ENCODE measurements at places on chromosomes 6 and 20.

DNA sequence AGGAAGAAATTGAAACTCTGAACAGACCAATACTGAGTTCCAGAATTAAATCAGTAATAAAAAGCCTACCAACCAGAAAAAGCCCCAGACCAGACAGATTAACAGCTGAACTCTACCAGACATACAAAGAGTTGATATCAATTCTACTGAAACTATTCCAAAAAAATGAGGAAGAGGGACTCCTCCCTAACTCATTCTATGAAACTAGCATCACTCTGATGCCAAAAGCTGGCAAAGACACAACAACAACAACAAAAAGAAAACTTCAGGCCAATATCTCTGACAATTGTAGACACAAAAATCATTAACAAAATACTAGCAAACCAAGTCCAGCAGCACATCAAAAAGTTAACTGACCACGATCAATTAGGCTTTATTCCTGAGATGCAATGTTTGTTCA is 246.0 kb upstream of the RUNX2 start:
- DNase-seq: no peak

GRCh38 chr20:62191781-62192559 is 9.1 kb downstream of the MTG2 start:
- DNase-seq: no peak

DNA sequence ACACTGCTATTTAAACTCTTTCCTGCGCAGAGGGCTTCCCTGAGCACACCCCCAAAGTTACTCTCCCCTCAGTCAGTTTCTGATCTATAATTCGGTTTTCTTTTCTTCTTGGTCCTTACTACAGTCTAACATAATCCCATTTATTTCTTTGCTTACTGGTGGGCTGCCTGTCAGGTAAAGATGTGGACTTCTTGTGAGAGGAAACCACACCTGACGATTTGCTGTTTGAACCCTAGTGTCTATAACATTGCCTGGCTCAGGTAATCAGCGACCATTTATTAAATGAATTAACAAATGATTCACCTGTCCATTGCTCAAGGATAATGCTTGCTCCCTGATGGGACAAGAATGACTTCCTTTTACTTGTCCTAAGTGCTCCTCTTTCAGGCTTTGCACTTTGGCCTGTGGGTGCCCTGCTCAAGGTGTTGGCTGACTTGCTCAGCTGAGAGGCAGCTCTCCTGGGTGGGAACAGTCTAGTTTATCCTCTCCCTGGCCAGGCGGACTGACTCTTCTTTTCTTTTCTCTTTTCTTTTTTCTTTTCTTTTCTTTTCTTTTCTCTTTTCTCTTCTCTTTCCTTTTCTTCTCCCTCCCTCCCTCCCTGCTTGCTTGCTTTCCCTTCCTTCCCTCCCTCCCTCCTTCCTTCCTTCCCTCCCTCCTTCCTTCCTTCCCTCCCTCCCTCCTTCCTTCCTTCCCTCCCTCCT is 233.1 kb downstream of the BCAS1 start:
- no peak for DNase-seq

GRCh38 chr20:39751557-39752137 is 789.5 kb downstream of the DHX35 start:
- DNase-seq: no peak

GRCh38 chr6:105452924-105453756 is 50.3 kb upstream of the PREP start:
- peak; percentile 1 for DNase-seq

DNA sequence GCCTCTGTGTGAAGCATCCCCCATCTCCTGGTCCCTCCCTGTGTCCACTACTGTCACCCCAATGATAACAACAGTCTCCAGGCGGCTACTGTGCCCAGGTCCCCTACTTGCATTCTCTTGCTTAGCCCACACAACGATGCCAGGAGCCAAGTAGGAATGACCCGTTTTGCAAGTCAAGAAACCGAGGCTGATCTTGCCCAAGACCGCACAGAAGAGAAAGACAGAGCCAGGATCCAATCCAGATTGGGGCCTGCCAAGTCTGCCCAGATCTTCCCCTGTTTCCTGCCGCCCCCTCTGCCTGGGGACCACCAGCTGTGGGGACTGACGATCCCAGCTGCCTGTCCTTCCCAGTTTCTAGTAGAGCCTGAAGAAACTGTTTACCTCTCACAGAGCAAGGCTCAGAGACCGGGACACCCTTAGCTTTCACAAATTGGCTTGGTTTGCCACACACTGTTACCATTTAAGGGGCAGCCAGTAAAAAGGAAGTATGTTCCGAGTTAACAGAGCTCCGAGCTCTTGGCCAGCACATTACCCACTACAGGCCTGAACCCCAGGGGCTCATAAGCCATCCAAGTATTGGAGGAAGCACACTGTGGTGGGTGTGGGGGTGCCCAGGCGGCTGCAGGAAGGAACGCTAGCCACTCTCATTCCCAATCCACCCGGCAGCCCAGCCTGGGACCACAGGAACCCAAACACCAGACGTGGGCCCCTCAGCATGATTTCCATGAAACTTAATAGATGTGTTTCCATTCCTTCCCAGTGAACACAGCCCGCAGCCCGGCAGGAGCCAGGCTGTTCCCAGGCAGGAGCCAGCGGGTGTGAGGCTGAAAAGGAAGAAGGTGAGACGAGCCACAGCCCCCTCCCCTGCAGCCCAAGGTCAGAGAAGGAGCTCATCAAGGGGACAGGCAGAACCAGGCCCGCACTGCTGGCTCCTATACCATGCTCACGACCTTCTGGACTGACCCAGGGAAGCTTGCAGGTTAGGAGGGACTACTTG is 7.9 kb downstream of the KIAA1755 start:
- DNase-seq: no peak

- DNase-seq: no peak
These were observed 87.4 kb downstream of the TMEM200A start for GRCh38 chr6:130453230-130453629.

DNA sequence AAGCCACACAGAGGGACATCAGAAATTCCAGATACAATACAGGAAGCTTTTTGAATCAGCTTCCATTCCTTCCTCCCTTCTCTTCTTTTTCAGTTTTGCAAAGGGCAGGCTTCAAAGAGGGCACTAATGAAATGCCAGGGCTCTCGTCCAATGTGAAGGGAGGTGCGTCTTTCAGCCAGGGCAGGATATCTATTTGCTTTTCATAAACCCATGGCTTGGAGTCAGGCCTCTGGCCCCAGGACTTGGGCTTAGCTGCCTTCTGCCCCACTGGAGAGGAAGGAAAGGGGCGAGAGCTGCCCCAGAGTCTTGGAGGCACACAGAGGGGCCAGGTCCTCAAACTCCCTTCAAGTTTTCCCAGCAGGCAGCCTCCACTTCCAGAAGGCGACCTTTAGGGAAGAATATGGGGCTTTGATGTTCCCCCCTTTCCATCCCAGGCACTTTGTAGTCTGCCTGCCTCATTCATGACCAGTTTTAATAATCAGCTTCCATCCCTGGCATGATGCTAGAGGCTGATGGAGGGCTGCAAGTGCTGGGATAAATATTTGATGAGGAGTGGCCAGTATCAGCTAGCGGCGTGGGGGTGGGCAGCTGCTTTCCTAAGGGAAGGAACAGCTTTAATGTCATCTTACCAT is 234.8 kb downstream of the NRN1 start:
- DNase-seq: no peak

DNA sequence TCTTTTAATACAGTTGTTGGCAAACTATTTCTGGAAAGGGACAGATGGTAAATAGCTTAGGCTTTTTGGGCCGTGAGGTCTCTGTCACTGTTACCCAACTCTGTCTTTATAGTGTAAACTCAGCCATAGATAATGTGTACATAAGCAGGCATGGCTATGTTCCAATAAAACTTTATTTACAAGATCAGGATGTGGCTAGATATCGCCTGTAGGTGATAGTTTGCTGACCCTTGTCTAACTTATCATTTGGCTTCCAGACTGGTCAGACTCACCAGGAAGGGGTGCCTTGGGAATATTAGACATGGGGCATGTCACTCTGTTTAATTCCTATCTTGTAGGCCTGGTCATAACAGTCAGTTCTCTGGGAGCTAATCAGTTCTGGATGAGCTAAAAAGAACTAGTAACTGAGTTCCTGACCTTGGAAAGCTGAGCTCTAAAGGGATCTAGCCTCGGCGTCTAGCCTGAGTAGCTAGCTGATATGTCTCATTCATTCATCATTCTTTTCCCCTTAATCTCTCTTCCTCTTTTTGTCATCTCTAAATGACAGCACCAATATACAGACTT is 163.6 kb downstream of the SLC16A10 start:
- DNase-seq: no peak

DNA sequence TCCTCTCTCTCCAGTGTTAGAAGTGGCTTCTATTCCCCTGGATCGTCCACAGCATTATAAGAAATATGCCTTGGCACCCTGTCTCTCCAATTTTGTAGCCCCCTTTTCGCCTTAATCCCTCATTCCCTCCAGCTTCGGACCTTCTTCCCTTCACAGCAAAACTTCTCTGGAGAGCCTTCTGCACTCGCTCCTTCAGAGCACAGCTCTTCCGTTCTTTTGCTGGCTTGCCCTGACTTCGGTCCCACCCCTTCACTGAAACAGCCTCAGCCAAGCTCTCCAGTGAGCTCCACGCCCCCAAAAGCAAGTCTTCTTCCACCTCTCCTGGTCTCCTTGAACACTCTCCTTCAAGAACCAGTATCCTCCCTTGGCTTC is 134.7 kb upstream of the RNF24 start:
- no peak for DNase-seq

GRCh38 chr6:44664716-44665115 is 277.2 kb downstream of the CDC5L start:
- DNase-seq: no peak

DNA sequence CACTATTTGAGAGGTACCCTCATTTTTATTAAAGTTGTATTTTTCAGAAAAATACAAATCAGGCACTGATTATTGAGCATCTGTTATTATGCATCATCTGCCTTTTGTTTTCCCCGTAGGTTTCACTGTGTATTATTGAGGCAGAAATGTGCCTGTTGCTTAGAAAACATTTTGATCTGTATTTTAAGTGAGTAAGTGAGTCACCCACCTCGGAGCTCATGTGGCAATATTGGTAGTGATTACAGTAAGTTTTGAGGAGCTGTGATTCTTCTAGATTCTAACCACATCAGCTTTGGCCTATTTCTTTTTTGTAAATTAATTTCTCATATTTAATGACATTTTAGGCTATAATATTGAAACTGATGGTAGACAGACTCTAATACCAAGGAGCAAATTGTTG is 59.6 kb upstream of the LAMP5 start:
- DNase-seq: no peak

GRCh38 chr20:14790190-14790589 is 452.8 kb upstream of the FLRT3 start:
- DNase-seq: no peak

- DNase-seq: no peak
These were observed 1.4 kb upstream of the PPP1R18 start for GRCh38 chr6:30687659-30688431.

- no peak for DNase-seq
These were observed 160.1 kb downstream of the DLL1 start for GRCh38 chr6:170130771-170131241.

All from stimulated activated CD4-positive, alpha-beta T cell treated with anti-CD3 and anti-CD28 coated beads, TNF-alpha, amount 100 ng/mL, for 1 hour (primary cell).